ENCODE measurements at places on chromosomes 6 and 20.

GRCh38 chr20:29742699-29743100 lies 1514.8 kb upstream of the DEFB115 start:
- DNase-seq: no peak

- no peak for DNase-seq
Measured at GRCh38 chr6:91719414-91719813, 1132.5 kb upstream of the MAP3K7 start.

GRCh38 chr6:39896701-39897100 lies 37.6 kb downstream of the MOCS1 start:
- DNase-seq: no peak

- DNase-seq: peak; percentile 32
Measured at GRCh38 chr6:21438237-21438985, 155.1 kb upstream of the SOX4 start.

DNA sequence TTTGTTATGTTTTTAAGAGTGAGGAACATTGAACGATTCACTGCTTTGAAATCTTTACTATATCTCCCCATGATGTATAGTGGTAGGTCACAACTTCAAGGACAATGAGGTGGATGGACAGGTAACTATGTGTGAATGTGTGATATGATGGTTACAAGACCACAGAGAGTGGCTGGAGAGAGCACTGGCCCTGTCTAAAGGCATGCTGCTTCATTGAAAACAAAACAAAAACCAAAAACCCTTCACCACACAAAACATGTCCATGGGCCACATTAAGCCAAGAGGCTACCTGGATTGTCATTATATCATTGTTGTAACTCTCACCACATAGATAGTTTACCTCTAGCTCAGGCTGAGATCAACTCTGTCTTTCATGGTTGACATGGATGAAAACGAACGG lies 180.6 kb upstream of the TENT5A start:
- DNase-seq: no peak

DNA sequence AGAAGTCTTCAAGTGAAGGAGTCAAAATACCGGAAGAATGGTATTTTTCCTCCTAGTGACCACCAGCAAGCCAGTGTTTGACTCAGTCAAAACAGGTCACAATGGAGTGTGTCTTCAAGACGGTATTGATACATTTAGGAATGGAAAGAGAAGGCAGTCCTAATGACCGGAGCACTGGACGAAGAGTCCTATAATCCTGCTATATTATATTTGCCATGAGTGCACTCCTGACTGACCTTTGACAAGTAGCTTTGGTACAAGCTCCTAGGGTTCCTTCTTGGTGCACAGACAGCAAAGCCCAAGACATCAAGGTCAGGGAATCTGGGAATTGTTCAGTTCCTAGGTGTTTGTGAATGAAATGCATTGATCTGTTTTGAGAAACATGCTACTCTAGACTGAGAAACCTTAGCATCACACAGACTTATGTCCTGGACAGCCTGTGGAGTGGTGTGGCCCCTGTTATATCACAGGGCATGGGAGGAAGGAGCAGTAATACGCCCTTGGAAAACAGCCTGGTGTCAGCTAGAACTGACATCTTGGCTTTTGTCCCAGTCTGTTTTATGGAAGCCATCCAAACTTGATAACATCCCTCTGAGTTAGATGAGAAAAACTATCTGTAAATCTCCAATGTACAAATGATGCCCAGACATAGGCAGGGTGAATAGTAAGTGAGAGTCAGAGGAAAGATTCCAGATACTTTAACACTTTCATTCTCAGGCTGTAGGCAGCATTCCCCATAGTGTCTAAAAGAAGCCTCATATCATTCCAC lies 18.5 kb downstream of the NOX3 start:
- no peak for DNase-seq

DNA sequence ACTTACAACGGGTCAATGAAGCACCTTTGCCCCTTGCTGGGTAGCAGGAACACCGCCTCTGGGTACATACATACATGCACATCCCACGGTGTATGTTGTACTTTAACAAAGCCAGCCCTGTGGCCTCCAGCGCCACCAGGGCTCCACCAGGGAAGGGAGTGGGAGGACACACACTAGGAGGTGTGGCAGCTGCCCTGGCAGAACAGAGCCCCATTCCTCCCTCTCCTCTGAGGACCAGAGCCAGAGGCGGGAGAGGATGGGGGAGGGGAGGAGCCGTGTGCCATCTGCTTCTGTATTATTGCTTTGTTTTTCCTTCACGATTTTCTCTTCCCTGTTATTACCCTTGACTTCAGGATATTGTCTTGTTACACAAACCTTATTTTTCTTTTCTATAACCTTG lies 105.8 kb upstream of the TRAF3IP2 start:
- DNase-seq: no peak

GRCh38 chr6:89542081-89542857 lies 96.3 kb downstream of the LYRM2 start:
- no peak for DNase-seq

DNA sequence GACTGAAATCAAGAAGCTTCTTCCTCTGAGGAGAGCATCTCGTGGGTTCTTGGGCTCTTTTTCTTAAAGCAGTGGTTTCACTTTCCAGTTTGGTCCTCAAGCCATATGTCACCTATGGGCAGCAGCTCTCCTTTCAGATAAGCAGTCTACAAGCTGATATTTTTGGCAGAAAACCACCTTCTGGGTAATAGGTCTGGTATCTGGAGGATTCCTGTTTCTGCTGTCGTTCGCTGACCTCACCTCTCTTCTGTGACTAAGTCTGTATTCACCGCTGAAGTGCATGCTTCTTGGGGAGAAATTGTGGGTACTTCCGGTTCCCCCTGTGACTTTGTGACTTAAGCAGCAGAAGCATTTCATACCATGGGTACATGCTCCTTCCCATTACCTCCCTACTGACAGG lies 193.6 kb downstream of the EDN1 start:
- DNase-seq: no peak

GRCh38 chr6:153150752-153151440 lies 19.8 kb upstream of the RGS17 start:
- no peak for DNase-seq

- no peak for DNase-seq
Measured at GRCh38 chr20:51570739-51571459, 28.4 kb upstream of the NFATC2 start.

- no peak for DNase-seq
Measured at GRCh38 chr6:155275808-155276480, 12.1 kb downstream of the CLDN20 start.

DNA sequence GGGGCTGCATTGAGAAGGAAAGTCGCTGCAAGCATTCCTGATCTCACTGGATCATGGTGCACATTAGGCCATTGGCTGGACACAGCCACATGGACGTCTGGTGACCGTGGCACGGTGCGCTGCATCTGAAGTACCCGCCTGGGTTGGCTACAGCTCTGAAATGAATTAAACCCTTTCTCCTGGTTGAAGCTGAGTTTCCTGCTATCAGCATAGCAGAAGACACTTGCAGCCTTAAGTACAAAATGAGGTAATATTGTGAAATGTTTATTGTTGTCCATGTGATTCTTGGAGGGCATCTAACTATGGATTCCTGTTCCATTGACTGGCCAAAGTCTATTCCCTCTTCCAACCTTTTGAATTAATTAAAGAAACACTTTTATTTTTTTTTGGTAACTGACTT lies 89.8 kb upstream of the ADTRP start:
- DNase-seq: no peak

GRCh38 chr6:443621-444159 lies 52.1 kb downstream of the IRF4 start:
- DNase-seq: no peak

DNA sequence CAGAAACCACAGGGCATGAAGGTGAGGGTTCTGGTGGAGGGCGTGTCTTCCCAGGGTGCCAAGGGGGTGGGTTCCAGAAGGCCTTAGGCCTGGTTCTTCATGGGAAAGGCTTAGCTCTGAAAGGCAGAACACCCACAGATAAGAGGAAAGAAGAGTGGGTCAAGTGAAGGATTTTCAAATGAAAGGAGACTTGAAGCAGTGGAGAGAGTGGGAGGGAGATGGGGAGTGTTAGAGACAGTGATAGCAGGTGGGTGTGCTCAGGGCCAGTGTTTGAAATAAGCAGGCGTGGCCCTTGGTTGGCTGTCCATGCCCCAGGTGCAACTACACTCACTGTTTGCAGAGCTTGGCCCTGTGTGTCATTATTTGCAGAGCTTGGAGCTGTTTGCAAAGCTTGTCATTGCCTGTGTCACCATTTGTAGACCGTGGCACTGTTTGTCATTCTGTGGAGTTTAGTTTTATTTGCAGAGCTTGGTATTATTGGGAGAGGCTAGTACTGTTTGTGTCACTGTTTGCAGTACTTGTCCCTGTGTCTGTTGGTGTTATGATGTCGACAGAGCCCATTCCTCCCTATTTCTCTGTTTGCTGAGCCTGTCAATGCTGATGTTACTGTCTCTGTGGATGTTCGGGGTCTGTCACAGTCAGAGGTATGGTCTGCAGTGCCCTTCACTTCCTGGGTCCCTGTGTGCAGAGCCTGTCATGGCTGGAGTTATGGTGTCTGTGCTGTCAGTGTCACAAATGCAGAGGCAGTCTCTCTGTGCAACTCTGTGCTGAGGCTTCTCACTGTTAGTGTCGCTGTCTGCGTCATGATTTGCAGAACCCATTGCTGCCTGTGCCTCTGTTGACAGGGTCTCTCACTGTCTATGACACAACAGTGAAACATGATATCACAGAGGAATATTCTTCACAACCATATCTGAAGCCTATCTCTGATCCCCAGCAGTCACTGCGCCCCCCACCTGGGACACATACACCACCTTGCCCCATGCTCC lies 127.7 kb upstream of the LRFN2 start:
- no peak for DNase-seq

GRCh38 chr6:15911753-15912504 lies 217.0 kb upstream of the MYLIP start:
- DNase-seq: peak; percentile 6

GRCh38 chr20:62126141-62126540 lies 3.9 kb downstream of the LSM14B start:
- no peak for DNase-seq

DNA sequence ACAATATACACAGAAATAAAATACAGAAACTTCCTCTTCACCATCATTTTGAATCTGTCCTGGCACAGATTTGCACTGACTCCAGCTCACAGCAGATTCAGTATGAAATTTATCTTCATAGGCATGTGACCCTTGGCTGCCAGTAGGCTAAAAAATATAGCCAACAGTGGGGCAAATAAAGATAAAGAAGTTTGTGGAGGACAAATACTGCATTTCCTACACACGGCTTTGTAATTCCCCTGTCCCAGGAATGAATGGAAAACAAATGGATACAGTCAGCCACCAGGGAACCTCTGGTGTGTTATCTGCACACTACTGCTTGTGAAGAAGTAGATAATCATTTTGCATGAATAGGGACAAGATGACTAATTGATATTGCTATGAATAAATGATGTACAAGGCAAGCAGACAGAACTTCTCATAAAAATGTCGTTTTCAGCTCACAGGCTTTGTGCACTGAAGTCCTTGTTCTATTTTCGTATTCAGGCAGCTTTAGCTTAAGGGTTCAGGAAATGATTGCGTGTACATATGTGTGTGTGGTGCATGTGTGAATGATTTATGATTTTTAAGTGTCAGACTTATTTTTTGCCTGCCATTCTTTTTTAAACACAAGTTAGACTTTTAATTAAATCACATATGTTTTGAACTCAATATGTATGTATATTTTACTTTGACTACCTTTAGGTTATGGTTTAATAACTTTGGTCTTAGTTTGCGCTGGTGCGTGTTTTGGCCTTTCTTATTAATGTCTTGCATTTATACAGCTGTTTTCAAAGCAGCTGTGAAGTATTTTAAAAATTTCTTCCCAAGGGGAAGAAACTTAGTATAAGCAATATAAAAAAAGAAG lies 543.8 kb upstream of the JAG1 start:
- DNase-seq: no peak

DNA sequence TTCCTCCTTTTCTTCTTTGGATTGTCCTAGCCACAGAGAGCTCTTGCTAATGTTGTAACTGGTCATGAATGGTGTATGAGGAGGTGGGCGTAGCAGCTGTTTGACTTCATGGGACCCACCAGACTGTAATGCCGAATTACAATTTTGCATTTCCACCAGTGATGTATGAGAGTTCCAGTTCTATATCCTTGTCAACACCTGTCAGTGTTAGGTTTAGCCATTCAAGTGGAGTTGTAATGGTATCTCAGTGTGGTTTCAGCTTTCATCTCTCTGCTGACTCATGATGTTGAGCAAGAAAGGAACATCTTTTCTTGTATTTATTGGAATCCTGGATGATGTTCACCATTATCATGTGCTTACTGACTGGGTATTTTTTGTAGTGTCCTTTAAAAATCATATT lies 5.1 kb downstream of the IGF2R start:
- DNase-seq: no peak

DNA sequence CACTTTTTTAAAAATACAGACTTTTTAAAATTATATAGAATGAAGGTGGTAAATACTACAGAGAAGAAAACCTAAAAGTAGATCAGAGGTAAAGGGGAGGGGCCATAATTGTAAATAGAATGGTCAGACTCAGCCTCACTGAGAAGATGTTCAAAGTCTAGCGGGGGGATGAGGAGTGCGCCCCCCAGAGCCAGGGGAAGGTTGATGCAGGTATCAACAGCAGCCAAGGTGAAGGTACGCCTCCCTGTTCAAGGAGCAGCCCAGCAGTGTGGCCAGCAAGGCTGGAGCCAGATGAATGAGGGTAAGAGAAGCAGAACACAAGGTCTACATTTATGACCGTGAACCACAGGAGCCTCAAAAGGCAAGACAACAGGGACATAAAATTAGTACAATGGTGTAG lies 204.1 kb downstream of the PTPRT start:
- DNase-seq: no peak

- no peak for DNase-seq
Measured at GRCh38 chr20:31494131-31494530, 19.0 kb downstream of the REM1 start.

DNA sequence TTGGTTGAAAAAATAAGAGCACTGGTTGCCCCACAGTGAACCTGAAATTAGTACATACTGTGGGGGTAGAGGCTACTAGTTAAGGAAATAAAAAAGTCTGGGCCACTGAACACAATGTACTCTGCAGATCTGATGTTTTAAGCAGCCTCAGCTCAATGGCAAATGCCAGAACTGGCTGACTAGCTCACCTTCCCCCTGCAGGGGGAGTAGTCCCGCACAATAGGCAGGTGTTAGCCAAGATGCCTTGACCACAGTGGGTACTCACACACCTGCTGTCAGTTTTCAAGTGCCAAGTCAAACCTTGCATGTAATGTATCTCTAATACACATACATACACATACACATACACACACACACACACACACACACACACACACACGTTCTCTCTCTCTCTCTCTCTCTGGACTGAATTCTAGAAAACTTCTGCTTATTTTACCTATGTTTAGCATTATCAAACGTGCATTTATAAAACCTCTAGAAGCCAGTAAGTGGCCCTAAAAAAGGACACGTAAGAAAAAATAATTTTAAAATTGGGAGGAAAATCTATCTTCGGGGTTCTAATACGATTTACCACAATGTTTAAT lies 36.1 kb downstream of the GMDS start:
- DNase-seq: peak; percentile 25

Measured in stimulated activated CD4-positive, alpha-beta T cell treated with anti-CD3 and anti-CD28 coated beads, Interleukin-2, amount 100 ng/mL, for 48 hours (primary cell).